Hepatocyte (in vitro differentiated cells): ENCODE measurements at places on chromosomes 1 and 21. TPM values are rescaled to one million over a fixed set of nuclear protein-coding genes. Genes with fewer than 3 reads are reported as not detected.

KISS1 gene
- polyA plus RNA-seq: 2.0 TPM in 2 replicates

HSD3B2 gene
- 2.2 and 4.6 TPM in 2 replicates for polyA plus RNA-seq

DNA sequence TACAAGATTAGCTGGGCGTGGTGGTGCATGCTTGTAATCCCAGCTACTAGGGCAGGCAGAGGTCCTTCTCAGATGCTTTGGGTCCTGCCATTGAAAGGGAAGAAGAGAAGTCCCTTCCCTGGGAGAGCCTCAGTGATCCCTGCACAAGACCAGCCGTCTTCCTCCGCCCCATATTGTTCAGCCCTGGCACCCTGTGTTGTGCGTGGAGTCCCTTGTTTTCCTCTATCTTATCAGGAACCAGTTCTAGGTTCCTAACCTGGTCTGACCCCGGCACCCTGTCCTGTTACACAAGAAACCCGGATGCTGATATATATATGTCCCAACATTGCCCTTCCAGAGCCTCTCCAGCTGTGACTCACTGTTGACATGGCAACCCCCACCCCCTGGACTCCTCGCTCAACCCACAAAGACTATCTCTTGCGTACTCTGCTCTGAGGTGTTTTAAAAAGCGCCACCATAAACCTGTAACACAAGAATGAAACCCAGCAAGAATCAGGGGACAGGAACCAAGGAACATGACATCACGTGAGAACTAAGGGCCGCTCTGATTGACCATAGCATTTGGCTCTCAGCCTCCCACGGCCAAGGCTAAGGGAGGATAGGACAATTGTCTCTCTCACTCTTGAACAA, 4.8 kb downstream of the MX2 start:
- peak; percentile 93 for DNase-seq

DNA sequence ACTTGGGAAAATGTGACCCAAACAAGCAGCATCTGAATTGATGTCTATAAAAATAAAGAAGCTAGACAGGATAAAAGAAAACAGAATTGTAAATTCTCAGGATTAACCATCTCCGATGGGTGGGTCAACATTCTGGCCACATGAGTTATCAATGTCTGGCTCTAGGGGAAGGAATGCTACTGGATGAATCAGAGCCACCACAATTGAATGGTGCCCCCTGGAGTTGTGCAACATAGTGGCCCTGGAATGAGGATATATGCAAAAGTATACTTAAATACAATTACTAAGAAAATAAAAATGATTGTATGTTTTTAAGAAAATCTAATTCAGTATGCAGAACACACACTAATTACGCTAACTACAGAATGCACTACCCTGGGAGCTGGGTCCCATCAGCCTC, 185.6 kb downstream of the TGFBR3 start:
- no peak for DNase-seq

DNA sequence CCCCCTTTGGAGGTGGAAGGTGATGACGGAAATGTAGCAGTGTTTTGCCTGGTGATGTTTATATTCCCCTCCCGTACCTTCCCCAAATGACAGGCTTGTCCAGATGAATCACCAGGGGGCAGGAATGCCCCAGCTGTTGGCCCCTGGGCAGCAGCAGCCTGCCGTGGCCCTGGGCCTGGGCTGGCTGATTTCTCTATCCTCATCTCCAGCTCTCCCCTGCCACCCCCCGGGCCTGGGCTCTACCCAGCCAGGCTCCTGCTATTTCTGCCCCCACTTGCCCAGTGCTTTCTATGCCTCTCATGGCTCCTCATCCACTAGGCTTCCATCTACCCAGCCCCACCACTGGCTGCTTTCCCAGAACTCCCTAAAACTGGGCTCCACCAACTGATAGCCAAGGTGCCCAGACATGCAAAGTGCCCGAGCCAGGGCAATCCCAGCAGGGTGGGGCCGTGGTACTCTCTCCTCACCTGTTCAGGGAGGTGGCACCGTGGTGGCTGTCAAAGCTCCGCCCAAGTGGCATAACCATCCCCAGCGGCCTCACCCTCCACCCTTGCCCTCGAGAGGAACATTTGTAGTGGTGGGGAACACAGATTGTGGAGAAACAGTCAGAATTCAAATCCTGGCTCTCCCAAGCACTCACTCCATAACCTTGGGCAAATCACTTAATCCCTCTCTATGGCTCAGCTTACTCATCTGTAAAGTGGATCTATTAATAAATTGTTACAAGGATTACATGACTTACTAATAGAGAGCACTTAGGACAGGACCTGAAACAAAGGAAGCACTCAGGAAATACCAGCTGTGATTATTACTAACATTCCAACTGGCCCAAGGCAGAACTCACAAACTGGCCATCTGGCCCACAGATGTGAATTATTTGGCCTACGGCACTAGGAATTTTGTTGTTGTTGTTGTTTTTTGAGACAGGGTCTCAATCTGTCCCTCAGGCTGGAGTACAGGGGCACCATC, 12.8 kb upstream of the ECE1 start:
- no peak for DNase-seq

GRCh38 chr21:45847870-45848269, 133.7 kb upstream of the COL6A1 start:
- DNase-seq: no peak

DNA sequence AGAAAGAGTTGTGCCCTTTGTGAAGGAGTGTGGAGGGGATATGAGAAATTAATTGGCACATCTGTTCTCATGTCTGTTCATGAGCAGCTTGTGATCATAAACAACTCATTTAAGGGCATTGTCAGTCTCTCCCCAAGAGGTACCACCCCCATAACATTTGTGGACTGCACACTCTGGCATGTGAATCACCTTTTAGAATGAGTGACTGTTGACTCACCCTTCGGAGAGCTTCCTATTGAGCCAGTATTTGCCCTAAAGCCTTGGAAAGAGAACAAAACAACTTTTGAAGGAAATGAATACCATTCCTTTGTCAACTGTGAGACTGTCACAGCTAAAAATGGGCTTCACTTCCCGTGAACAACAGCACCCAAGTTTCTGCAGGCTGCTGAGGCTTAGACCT, 27.5 kb upstream of the MYSM1 start:
- peak; percentile 18 for DNase-seq

DNA sequence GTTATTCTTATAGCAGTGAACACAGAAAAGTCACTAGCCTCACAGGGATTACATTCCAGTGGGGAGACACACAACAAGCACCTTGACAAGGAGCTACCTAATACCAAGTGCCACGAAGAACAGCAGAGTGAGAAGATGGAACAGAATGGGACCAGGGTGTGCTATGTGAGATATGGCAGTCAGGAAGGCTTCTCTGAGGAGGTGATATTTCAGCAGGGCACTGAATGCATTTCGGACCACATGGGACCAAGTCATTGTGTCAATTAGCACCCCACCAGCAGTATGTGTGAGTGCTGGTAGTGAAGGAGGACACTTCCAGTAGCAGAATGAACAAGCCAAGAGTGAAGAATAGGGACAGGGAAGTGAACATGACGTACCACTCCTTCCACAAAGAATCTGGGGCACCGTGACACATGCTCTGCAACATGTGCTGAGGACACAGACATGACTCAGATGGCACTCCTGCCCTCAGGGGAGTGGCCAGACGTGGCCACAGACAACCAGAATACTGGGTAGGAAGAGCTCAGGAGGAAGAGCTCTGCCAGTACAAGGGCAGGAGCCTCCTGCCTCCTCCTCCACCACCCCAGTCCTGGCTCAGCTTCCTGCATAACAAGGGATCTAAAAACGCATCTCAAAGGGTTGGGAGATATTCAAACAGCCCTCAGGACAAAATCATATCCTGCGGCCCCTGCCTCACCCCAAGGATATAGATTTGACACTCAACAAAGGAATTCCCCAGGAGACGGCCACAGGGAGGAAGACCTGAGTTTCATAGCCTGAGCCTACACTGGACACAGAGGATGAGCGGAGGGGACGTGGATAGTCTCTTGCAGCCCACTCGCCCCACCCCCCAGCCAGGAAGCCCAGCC, 102.5 kb downstream of the TRABD2B start:
- peak; percentile 44 for DNase-seq

- no peak for DNase-seq
These were observed 14.9 kb downstream of the TARDBP start for GRCh38 chr1:11027316-11027715.

GRCh38 chr1:6118415-6118814, 61.7 kb downstream of the CHD5 start:
- no peak for DNase-seq
